ENCODE measurements at places on chromosomes 4 and X.

DNA sequence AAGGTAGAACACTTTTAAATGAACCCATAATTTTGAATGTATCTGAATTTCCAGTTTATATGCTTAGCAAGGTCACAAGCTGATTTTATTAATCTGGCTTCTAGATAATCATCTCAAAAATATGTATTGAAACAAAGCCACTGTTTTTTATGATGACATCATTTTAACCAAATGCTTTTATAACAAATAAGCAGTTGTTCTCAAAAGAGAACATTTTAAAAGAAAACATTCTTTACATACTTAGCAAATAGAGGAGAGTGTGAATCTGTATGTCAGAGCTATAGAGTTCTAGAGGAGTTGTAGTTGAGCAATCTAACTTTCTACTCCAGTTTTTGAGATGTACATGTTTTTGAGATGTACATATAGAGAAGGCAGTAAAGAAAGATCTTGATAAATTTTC lies 42.5 kb downstream of the LAMP2 start:
- DNase-seq: no peak

DNA sequence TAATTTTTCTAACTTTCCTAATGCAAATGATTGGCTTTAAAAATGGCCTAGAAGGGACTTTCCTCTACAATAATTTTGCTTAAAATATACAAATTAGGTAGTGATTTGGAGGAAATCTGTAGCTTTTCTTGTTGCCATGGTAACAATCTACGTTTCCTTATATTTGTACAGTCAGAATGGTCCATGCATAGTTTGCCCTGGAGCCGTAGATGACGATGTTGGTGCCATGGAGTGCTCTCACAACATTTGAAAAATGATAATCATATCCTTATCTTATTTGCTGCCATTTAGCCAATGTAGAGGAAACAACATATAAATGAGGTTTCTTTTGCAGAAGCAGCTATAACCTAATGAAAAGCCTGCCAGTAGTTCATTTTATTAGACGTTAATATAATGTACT lies 89.0 kb upstream of the NMU start:
- no peak for DNase-seq

GRCh38 chr4:151455212-151455611 lies 46.2 kb downstream of the FHIP1A start:
- no peak for DNase-seq

- no peak for DNase-seq
Observed at GRCh38 chr4:126682250-126682649, 950.5 kb upstream of the INTU start.

- no peak for DNase-seq
Observed at GRCh38 chrX:140177821-140178220, 212.5 kb upstream of the CXorf66 start.

- DNase-seq: no peak
Observed at GRCh38 chr4:62940229-62940628, 1469.0 kb downstream of the TECRL start.

DNA sequence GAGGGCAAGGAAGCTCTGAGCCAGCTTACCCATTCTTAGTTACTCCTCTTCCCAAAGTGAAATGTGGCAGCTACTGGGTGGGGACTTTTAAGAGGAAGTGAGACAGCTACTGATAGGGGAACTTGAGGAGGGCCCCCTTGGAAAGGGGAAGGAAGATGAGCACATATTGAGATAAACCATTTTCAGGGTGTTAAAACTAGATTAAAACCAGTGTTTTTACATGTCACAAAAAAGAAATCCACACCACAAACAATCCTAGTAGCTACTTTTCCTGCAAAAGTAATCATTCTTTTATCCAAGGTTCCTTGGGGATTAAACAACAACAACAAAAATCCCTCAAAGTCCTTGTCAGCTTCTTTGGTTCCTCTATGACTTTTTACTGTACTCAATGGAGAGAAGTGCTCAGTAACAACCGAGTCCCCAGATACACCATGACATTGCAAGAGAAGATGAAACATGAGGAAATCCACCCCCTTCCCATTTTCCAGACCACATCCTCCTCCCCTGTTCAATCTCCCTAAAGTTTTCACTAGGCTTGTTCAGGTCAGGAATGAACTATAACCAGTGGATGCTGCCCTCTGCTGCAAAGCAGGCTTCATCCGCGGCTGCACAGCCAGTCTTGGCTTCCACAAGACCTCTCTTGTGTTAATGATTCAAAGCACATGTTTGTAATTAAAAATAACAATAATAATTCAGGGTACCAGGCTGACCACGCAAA lies 113.5 kb upstream of the TMEM164 start:
- DNase-seq: no peak

DNA sequence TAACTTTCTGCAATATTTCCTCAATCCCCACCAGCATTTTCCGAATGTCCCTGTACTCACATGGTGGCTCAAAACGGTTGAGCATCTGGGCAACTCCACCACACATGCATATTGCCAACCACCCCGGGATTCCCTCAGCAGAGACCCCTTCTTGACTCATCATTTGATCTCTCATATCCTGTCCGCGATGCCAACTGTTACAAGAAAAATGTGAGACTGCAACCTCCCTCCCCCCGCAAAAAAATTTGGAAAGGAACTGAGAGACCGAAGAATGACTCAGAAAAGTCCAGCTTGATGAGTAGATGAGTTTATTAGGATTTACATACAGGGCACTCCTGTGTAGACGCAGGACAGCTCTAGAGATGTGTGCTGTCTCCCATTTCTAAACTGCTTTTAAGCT lies 561.4 kb downstream of the ZIC3 start:
- DNase-seq: no peak

GRCh38 chrX:154502098-154502497 lies 11.7 kb upstream of the SLC10A3 start:
- no peak for DNase-seq
